CD4-positive, alpha-beta T cell treated with Interleukin-1 beta for 1 hour (primary cell): ENCODE measurements at places on chromosomes 2 and 18.

- DNase-seq, result peak; percentile 52
Observed at GRCh38 chr2:178891265-178891958, 84.2 kb upstream of the TTN start.

DNA sequence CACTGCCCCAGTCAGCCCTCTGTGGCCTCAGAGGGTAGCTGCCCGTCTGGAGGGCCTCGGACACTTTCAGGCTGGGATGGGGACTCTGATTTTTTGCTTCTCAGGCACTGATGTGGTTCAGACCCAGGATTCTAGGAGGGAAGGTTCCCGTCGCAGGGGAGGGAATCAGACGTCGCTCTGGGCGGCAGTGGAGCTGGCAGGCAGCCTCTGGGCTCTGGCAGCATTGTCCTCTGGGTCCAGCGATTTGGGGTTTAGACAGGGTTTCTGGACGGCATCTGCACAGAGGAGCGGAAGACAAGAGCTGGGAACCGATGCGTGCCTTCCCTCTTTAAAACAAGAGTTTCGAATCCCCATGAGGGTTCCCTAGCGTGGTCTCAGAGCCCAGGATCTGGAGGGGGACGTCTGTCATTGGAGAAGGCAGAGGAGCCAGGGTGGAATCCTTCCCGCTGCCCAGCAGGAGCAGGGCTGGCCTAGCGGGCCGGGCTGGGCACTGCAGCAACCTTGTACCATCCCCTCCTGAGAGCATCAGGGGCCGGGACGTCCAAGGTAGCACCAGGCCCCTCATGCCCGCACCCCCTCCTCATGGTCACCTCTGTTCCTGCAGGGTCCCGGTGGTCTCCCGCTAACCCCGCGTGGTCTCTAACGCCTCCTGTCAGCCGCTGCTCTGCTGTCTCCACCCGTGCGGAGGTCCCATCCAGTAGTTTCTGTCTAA is 246.0 kb downstream of the AGAP1 start:
- DNase-seq, result no peak

- DNase-seq, result no peak
Observed at GRCh38 chr18:37286801-37287200, 278.8 kb downstream of the CELF4 start.

- DNase-seq, result no peak
Observed at GRCh38 chr2:177246000-177246399, 18.5 kb downstream of the NFE2L2 start.

DNA sequence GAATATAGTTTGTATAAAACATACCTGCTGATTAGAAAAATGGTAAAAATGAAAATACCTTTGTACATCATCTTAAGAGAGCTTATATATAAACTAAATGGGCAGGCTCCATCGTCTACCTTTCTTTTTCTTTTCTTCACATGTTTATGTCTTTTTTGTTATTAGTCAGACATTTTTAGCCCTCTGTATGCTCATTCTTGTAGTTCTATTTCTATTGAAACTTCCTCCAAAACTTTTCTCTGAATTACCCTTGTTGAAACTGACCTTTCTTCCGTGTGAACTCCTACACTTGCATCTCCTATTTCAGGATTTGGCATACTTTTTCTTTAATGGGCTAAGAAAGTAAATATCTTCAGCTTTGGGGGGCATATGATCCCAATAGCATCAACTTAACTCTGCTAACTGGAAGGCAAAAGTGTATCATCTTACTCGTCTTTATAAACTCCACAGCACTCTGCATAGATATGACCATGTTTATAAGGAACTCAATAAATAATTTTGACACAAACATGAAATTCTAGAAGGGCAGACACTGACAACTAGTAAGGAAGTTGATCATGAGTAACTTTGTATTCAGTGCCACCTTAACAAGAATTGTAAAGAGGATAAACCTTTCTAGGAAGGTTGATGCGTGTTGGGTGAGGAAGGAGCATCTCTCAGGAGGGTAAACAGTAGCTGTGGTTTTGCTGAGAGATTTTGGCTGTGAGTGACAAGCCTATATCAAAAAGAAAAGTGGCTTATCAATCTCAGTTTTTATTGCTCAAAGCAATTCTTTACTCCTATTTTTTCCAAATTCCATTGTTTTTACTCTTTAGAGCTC is 127.6 kb downstream of the PIK3C3 start:
- DNase-seq, result no peak

GRCh38 chr2:199228887-199229819 is 228.6 kb downstream of the SATB2 start:
- no peak for DNase-seq

DNA sequence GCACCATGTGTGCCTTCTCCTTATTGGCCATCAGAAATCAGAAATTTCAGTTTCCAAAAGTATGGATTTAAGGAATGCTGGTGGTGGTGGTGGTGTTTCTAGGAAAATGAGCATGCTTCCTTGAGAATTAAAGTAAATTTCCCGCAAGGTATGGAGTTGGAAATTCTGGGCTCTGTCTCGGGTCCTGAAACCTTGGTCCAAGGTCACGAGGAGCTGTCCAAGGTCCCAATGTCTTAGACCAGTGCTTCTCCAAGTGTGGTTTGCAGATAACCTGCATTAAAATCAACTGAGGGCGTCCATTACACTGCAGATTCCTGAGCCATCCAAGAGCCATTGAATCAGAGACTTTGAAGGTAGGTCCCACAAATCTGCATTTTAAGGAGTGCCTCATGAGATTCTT is 210.9 kb upstream of the PKDCC start:
- peak; percentile 21 for DNase-seq

- DNase-seq, result no peak
Observed at GRCh38 chr2:160376576-160376975, 117.0 kb downstream of the RBMS1 start.

DNA sequence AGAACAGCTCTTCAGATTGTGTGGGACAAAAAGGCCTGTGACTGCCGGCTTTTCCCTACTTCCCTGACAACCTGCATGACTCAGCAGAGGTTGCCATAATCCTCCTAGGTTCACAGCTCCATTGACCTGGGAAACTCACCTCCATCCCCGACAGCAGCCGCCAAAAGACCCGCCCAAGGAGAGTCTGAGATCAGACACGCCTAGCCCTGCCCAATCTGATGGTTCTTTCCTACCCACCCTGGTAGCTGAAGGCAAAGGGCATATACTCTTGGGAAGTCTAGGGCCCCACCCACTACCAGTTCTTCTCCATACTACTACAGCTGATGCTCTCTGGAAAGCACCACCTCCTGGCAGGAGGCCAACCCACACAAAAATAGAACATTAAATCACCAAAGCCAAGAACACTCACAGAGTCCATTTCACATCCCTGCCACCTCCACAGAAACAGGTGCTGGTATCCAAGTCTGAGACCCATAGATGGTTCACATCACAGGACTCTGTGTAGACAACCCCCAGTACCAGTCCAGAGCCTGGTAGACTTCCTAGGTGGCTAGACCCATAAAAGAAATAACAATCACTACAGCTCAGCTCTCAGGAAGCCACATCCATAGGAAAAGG is 140.6 kb downstream of the NETO1 start:
- no peak for DNase-seq

- no peak for DNase-seq
Observed at GRCh38 chr2:226983895-226984749, 148.3 kb downstream of the RHBDD1 start.
